ENCODE measurements at places on chromosomes 5 and 9. TPM values are rescaled to one million over a fixed set of nuclear protein-coding genes. Genes with fewer than 3 reads are reported as not detected.

The AJM1 gene
- 1.1 TPM for total RNA-seq

The RASEF gene
- 0.07 TPM for total RNA-seq

The SCGB3A2 gene
- not detected for total RNA-seq

The PRLR gene
- 22.2 TPM for total RNA-seq

The IL9 gene
- total RNA-seq, result not detected

- H3K36me3 ChIP-seq, result no peaks in the 10 kb centered on the region
- peak; percentile 85 for DNase-seq
- peaks cover 42% of the 10 kb centered on the region for H3K4me1 ChIP-seq
- H3K4me3 ChIP-seq, result no peak overlapping the region
- no peaks in the 10 kb centered on the region for H3K27me3 ChIP-seq
- no peak overlapping the region for H3K27ac ChIP-seq
Observed at GRCh38 chr9:76374783-76375559, 19.3 kb downstream of the RFK start.

DNA sequence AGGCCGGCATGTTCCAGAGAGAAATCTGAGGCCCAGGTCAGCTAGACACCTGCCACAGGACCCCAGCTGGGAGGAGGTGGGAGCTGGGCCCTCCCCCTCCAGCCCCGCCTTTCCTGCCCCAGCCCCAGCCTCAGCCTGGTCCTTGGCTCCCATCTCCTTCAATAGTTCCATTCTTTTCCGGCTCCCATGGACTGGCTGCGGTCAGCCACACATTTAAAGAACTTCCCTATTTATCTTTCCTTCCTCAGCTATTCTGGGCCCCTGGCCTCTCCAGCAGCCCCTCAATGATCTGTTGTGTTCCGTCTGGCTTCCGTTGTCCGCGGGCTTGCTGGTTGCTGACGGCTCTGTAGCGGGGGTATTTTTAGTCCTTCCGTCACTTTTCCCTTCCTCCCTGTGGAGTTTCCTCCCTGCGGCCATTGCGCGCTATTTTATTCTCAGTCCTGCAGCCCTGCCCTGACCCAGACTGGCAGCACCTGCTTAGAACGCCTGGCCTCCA, 73.8 kb downstream of the AMBP start:
- DNase-seq, result no peak
- no peak overlapping the region for H3K27ac ChIP-seq
- H3K4me1 ChIP-seq, result no peaks in the 10 kb centered on the region
- no peaks in the 10 kb centered on the region for H3K36me3 ChIP-seq
- peaks cover 8% of the 10 kb centered on the region for H3K27me3 ChIP-seq

DNA sequence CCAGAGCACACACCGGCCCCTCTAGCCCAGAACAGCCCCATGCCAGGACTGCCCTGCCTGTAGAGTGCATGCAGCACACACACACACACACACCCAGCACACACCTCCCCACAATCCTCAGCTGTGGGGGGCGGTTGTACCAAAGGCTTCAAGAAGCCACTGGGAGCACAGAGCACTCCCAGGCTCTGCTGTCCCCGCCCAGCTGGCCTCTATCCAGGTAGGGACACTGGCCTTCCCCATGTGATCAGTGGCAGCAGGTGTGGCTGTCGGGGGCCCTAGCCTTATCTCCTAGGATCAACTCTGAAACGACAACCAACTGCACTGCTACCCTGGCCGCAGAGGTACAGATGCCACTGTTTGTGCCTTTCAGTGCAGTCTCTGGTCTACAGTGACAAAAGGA, 2.0 kb downstream of the ANAPC2 start:
- H3K4me1 ChIP-seq, result peaks cover 28% of the 10 kb centered on the region
- H3K27me3 ChIP-seq, result no peaks in the 10 kb centered on the region
- H3K36me3 ChIP-seq, result peaks cover 37% of the 10 kb centered on the region
- no peak overlapping the region for H3K27ac ChIP-seq
- H3K4me3 ChIP-seq, result peak overlapping the region; percentile 97
- no peak for DNase-seq

DNA sequence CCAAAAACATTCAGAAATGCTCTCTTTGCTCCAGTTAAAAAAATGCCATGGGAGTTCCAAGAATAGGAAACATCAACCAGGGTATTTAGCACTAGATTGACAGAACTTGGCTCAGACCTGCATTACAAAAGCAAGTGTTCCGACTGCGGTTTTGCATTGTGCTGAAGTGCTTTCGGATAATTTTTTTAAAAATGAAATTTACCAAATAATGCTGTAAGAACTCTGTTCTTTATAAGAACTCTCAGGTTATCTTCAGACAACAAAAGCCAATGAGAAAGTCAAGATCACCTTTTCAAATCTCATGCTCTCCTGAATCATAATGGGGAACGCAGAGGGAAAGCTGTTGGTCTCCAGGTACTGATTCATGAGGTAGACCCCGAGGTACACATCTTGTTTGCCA, 483 bp upstream of the PLPP6 start:
- H3K36me3 ChIP-seq, result no peaks in the 10 kb centered on the region
- peaks cover 64% of the 10 kb centered on the region for H3K4me1 ChIP-seq
- no peak for DNase-seq
- no peaks in the 10 kb centered on the region for H3K27me3 ChIP-seq

GRCh38 chr9:21119093-21119770, 22.4 kb downstream of the IFNW1 start:
- no peaks in the 10 kb centered on the region for H3K27me3 ChIP-seq
- no peaks in the 10 kb centered on the region for H3K36me3 ChIP-seq

DNA sequence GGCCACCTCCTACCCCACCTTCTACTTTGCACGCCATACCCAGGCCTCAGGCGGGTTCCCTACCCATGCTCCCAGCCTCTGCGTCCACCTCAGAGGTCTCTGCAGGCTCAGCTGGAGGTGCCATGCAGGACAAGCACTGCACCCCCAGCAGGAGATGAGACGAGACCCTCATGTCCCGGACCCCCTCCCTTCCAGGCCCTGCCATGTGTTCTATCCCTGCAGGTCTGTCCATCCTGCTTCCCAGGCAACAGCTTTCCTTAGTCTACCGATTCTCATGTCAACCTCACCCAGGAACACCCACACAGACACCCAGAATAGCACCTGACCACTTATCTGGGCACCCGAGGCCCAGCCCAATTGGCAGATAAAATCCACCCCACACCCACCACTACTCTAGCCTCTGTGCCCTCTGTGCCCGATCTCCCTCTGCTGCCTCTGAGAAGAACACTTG, 52.1 kb downstream of the SEMA4D start:
- H3K36me3 ChIP-seq, result no peaks in the 10 kb centered on the region
- no peak for DNase-seq
- H3K27me3 ChIP-seq, result peaks cover 2% of the 10 kb centered on the region

- no peak overlapping the region for H3K4me3 ChIP-seq
- no peaks in the 10 kb centered on the region for H3K36me3 ChIP-seq
- H3K27ac ChIP-seq, result no peak overlapping the region
- H3K27me3 ChIP-seq, result peaks cover 5% of the 10 kb centered on the region
- H3K4me1 ChIP-seq, result no peaks in the 10 kb centered on the region
- no peak for DNase-seq
Observed at GRCh38 chr9:87263291-87263690, 234.4 kb upstream of the DAPK1 start.

DNA sequence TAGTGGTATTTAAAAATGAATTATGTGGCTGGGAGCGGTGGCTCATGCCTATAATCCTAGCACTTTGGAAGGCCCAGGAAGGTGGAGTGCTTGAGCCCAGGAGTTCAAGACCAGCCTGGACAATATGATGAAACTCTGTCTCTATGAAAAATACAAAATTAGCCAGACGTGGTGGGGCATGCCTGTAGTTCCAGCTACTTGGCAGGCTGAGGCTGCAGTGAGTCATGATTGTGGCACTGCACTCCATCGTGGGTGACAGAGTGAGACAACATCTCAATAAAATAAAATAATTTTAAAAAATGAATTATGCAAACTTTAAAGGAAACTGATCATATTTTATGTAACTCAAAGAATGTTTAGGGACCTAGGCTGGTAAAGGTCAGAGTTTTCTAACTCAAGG, 310.8 kb upstream of the DMRT1 start:
- no peak overlapping the region for H3K4me3 ChIP-seq
- no peaks in the 10 kb centered on the region for H3K4me1 ChIP-seq
- no peaks in the 10 kb centered on the region for H3K27me3 ChIP-seq

GRCh38 chr5:93756372-93756771, 15.0 kb upstream of the POU5F2 start:
- H3K4me3 ChIP-seq, result no peak overlapping the region
- H3K36me3 ChIP-seq, result no peaks in the 10 kb centered on the region
- no peaks in the 10 kb centered on the region for H3K27me3 ChIP-seq
- no peak for DNase-seq
- no peaks in the 10 kb centered on the region for H3K4me1 ChIP-seq
- H3K27ac ChIP-seq, result no peak overlapping the region

- no peaks in the 10 kb centered on the region for H3K36me3 ChIP-seq
- no peak overlapping the region for H3K4me3 ChIP-seq
- H3K27me3 ChIP-seq, result no peaks in the 10 kb centered on the region
- no peak for DNase-seq
- no peaks in the 10 kb centered on the region for H3K4me1 ChIP-seq
- H3K27ac ChIP-seq, result no peak overlapping the region
Observed at GRCh38 chr9:71582347-71582746, 186.0 kb downstream of the CEMIP2 start.
